ENCODE measurements at places on chromosomes 3 and 15.

GRCh38 chr15:66622591-66623022 is 56.8 kb upstream of the LCTL start:
- peak; percentile 8 for DNase-seq

- DNase-seq = no peak
These were observed 155.3 kb upstream of the SLCO3A1 start for GRCh38 chr15:91698241-91698640.

DNA sequence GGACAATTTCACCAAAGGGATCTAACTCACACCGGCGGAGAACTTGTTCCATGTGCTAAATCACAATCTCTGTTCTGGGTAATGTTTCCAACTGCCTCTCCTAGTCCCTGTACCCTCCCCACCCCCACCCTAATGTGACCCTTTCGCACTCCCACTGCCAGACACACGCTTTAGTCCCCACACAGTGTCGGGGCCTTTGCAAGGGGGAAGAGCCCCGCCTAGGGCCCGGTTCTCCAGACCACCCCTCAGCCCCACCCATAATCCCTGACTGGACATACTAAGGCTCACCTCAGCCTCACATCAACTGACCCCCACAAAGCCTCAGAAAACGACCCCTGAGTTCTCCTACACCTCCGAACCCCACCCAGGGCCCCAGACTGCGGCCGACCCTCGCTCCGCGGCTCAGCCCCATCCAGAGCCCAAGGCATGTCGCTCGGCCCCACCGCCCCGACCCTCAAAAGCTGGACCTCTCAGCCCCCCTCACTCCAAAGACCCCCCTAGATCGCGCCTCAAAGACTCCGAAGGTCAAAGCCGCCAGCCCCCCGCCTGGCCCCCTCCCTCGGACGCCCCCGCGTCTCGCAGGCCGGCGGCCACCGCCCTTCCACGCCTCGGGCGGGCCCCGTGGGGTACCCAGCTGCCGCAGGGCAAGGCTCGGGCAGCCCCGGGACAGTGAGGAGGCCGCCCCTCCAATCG is 72.0 kb upstream of the MAP4 start:
- DNase-seq = peak; percentile 39

DNA sequence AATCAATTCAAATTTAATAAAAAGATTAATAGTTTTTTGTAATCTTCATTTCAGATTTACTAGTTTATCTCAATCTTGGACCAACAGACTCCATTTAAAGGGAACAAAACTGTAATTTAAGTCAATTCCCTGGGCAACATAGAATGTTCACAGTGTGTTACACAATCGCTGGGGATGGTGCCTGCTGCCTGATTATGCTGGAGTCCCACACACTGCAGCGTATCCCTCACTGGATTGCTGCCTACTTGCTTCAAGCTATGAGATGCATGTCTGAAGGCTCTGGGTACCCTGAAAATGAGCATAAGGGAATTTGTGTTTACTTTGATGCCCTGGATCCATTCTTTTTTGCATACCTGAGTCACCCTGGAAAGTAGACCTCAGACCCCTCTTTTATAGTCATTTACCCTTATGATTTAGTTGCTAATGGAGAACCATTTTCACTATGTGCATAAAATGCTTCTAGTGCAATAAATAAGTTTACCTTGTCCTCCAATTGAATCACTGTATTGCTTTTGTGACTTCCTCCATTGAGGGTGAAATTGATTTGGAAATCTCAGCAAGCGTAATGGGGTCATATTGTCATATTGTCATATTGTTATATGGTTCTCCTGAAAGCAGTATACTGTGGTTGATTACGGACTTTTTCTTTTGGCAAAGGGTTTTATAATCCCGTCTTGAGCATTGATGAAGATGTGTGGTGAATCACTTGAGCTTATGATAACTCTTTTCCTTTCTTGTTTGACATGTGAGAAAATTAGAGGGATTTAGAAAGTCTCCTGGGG is 35.9 kb downstream of the ITPR1 start:
- DNase-seq = no peak

- no peak for DNase-seq
These were observed 240.1 kb upstream of the ZNF385D start for GRCh38 chr3:21991061-21991460.

- DNase-seq = no peak
These were observed 76.4 kb downstream of the EBLN2 start for GRCh38 chr3:73137736-73138403.

DNA sequence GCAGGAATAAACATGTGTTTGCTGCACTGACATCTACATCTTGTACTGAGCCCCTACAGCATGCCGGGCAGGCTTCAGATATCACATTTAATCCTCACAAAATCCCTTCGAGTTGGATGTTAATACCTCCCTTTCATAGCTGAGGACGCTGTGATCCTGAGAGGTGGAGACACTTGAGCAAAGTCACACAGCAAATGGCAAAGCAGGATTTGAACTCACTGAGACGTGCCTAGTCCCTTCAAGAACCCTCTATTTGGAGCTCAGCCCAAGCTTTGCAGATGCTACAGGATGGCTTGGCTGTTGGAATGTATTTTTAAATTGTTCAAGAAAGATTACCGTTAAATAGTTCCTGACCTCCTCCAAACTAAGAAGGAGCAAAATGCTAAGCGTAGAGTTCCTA is 64.6 kb upstream of the SLC6A6 start:
- no peak for DNase-seq

DNA sequence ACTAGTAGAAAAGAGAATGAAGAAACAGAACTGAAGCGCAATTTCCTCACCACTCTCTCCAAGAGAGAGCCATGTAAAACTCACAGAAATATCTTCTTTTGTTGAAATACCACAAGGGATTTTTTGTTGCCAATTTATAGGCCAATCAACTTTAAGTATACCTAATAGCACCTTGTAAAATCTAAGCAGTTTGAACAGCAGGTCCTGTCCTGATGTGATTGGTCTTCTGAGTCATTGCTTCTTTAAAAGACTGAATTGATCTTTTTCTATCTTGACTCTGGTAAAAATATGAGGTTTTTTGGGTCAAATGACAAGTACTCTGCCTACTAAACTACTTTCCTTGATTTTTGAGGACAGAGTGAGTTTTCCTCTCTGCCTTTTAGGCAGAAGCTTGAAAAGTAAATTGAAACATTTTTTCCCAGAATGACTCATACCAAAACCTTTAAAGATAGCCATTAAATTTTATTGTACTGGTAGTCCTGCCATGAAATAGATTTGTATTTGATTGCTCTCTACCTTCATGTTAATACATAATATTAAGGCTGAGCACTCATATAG is 343.9 kb upstream of the CBLB start:
- no peak for DNase-seq

GRCh38 chr15:42154212-42154941 is 2.1 kb downstream of the PLA2G4F start:
- DNase-seq = no peak

- peak; percentile 7 for DNase-seq
These were observed 261.5 kb upstream of the ZNF385D start for GRCh38 chr3:22012471-22012870.

DNA sequence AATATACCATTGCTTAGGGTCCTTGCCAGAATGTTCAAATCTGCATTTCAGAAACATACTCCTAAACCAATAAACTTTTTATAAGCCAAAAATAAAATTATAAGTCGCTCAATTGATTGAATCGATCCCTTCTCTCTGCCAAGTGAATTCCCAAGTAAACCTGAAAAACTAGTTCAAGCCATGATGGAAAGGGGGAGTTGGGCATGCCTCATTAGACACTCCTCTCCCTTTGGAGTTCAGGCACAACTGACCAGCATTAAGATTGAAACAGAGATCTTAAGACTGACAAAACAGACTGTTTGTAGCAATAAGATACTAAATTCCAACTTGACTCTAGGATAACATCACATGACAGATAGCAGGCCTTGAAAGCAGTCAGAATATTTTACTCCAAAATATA is 113.7 kb upstream of the RASGRP1 start:
- DNase-seq = no peak

- DNase-seq = no peak
These were observed 21.5 kb downstream of the SPRED1 start for GRCh38 chr15:38274135-38274534.

- DNase-seq = no peak
These were observed 40.3 kb downstream of the MBNL1 start for GRCh38 chr3:152309031-152309430.

DNA sequence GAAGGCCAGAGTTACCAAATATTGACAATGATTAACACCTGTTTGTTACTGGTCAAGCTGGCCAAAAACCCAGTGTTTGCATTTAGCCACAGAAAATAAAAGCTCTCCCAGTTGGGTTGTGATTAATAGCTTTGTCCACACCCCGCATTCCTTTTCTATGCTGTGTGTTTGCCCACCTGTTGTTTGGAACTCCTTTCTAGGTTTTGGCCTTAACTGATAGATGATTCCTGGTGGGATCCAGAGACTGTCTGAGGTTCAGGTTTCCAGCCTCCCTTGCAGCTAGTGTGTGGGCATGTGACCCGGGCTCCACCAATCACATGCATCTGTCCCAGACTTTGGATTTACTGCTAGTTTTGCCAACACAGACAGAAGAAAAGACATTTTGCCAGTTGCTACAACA is 83.8 kb downstream of the PTPRG start:
- DNase-seq = no peak

DNA sequence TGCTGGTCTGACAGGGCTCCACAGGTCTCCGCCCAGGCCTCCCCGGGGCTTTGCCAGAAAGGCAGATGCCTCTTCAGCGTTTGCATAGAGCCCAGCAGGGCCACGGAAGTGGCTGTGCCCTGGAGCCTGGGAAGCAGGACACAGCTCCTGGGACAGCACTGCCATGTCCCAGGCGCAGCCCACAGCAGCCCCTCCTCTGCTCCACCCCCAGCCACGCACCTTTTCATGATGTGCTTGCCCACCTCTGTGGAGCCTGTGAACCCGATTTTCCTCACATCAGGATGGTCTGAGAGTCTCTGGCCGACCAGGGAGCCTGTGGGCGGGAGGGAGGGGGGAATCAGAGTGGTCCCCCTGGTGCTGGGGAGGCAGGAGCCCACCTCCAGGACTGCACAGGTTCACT is 33.9 kb upstream of the SLC41A3 start:
- no peak for DNase-seq

DNA sequence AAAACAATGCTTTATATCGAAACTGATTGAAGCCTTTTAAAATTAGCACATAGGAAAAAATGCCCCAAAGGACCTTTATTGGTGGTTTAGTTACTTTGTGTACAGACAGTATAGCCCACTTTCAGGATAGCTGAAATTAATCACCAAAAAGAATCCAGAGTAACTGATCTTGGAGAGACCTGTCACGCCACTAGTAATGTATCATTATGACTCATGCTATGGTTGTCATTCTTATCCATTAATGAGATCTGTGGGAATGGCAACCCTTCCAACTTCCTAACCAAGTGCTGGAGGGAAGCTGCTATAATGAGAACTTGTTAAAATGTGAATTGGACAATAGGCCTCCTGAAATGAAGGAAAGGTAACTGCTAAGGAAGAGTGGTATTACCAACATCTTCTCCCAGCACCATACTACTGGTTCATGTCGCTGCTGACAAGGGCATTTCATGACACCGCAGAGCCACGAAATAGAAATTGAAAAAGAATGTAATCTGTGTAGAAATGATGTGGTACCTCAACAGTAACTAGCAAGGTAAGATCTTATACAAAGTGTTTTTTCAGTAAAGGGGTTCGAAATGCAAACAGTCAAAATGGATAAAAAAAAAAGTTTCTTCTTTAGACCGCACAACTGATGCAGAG is 7.1 kb upstream of the EMC4 start:
- peak; percentile 72 for DNase-seq

DNA sequence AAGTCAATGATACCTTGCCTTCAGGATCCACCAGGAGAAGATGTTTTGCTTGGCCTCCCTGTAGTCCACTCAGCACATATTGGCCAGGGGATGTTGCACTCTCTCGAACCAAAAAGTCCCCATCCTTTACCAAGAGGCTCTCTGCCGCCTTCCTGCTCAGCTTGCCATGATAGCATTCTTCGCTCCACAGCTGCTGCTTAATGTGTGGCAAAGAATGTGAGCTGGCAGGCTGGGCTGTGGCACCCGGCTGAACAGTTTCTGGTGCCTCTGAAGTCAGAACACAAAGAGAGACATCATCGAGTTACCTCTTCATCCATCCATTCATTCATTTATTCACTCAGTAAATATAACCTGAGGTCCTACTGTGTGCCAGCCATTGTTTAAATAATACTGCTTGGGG is 23.9 kb upstream of the CEP152 start:
- DNase-seq = no peak

DNA sequence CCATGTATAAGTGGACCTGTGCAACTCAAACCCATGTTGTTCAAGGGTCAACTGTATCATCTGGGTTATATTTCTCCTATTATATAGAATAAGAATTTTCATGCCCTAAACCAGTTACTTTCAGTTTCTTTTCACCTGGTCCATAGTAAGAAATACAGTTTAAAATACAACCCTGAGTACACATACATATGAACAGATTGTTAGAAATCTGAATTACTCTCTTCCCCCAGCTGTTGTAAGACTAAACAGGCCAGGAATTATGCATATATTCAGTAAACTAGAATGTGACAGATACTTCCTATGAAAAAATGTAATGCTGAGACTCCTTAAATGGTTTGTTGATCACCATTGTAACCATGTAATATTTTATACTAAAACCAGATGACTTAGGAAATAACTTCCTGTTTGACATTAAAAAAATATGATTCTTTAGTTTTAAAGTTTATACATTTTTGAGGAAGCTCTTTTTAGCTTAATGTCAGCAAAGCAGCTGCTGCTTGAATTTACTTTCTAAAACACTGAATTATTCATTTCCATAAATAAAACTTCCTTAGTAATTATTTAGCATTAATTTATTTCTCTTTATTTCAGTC is 52.5 kb upstream of the ZCWPW2 start:
- DNase-seq = peak; percentile 11

DNA sequence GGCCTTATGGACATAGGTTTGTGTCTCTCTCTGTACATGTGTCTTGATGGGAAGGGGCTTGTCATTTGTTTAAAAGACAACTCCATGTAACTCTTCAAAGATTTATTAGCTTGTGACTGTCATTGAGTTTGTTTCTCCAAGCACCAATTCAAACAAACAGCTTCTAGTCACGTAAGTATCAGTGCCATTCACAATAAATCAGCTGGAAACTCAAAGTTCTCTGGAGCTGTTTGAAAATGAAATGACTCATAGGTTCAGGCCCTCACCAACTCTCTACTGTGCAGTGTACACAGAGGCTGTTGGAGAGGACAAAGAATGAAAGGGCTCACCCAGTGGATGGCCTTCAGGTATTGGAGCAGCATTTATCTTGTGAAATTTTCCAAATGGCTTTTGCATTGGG is 476.3 kb downstream of the AGBL1 start:
- no peak for DNase-seq

DNA sequence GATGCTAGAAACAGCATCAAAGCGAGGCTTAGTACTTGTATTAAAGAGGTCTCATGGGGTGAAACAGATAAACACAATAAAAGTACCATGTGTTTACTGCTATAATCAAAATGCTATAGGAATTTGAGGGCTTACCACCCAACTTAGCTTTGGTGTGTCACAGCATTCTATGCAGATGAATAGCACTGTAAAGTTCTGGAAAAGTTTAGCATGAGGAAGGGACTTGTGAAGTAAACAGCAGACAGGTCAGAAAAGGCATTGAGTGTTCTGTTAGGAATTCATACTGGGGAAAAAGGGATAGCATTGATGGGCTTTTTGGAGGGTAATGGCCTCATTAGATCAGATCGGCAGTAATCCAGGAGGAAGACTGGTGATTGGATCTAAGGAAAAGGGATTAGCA is 505.3 kb downstream of the NLGN1 start:
- peak; percentile 27 for DNase-seq

- no peak for DNase-seq
These were observed 14.1 kb downstream of the SPSB4 start for GRCh38 chr3:141065258-141065657.

All from fibroblast of upper back skin (primary cell).